ENCODE measurements at places on chromosomes 7 and 10.

DNA sequence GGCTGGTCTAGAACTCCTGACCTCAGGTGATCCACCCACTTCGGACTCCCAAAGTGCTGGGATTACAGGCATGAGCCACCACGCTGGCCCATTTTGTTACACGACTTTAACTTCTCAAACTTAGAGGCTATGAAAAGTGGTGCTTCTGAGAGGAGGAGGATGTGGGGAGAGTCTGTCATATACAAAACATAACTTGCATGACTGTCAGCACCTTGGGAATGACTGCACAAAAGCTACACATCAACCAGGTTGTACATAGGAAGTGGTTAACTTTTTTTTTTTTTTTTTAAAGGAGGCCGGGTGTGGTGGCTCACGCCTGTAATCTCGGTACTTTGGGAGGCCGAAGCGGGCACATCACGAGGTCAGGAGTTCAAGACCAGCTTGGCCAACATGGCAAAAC lies 43.4 kb upstream of the GSDME start:
- no peak for DNase-seq

DNA sequence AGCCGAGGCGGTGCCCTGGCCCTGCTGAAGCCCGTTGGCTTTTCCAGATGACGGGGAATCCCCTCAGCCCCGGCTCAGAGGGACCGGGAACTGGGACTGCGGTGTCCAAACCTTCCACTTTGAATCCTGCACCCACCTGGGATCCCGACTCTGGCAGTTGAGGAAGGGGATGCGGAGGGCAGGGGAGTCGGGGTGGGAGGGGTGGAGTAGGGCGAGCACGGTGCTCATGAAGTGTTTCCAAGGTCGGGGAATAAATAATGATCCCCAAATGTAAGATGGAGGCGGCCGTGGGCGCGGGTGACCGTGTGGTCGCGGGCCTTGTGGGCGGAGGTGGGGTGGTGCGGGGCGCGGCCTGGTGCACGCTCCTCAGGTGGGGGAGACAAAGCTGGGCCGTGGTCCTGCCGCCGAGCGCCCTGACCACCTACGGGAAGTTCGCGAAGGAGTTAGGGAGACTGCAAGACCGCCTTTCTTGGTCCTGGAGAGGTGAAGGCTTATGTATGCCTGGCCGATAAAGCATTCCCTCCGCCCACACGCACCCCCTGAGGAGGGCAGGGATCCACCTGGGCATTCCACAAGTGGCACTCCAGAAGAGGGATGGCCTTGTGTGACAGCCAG lies 1.4 kb downstream of the MTURN start:
- DNase-seq = no peak

GRCh38 chr10:78893217-78893616 lies 175.5 kb upstream of the ZMIZ1 start:
- no peak for DNase-seq

DNA sequence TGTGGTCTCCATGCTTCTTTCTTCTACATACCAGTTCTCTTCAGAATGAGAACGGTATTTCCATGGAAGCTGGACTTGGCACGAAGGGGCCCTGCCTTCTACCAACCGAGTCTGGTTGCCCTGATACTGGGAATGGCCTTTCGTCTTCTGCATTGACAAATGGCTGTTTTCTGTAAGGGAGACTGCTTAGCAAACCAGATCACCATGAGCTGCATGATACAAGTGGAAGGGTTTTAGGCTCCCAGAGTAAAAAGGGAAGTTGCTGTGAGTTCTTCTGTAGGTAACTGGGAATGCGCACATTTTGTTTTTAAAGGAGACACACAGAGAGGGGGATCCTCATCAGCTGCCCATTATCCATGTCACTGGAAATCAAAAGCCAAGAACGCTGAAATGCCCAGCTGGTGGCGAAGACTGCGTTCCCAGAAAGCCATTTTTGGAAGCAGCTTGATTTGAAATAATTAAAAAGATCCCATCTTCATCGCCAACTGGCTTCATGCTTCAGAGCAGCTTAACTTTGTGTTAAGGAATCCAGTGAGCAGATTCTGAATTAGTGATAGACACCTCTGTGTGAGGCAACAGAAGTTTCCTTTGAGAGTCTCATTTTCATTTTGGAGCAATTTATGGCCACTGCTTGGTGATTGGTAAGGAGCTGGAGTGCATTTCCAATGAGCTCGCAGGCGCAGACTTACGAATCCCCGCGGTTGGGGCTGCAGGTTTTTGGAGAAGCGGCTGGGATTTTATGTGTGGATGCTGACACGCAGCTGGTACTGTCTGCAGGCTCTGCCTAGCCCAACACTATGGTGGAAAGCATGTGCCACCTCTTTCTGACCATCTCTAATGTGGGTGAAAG lies 672.7 kb upstream of the FOXK1 start:
- DNase-seq = no peak

- DNase-seq = no peak
Observed at GRCh38 chr7:100779359-100779758, 46.0 kb downstream of the ZAN start.

- peak; percentile 90 for DNase-seq
Observed at GRCh38 chr7:47979145-47979831, at the start of gene HUS1. Gene HUS1 (minus strand): TSS chr7:47979615. CDS start chr7:47979519, 96 bp downstream.

GRCh38 chr7:145016068-145016467 lies 180.2 kb upstream of the TPK1 start:
- DNase-seq = no peak

- no peak for DNase-seq
Observed at GRCh38 chr10:132900211-132900756, 42.1 kb downstream of the CFAP46 start.

GRCh38 chr7:2063563-2064260 lies 169.0 kb downstream of the MAD1L1 start:
- no peak for DNase-seq

DNA sequence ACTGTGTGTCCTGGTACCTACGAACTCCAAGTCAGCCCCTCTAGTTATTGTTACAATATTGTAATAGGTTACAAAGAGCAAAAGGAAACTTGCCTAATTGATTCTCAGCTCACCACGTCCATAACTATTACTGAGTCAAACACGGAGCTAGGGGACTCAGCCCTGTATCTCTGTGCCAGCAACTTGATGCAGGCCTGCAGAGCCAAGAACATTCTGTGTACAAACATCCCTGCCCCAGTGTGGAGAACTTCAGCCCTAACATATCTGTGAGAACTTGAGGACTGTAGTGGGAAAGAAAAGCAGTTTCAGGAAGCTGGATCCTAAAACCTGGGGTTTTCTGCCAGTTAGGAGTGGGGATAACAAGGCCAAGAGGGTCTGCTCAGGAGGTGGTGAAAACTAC lies 114.9 kb upstream of the PRSS58 start:
- DNase-seq = no peak

- DNase-seq = no peak
Observed at GRCh38 chr7:155222061-155222460, 75.6 kb upstream of the INSIG1 start.

DNA sequence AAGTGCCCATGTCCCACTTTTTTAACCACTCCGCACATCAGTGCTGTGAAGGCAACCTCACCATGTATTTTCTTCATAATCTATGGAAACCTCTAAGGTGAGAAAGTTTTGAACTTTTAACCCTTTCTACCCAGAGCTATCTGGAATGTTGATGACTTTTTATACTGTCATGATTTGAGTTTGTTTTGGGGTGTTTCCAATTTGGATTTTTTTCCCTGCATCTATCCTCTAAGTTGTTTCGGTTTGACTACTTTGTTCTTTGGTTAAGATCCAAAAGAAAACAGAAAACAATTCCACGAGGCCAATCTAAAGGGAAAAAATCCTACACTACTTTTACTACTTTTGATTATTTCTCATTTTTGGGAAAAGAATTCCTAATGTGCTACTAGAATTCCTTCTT lies 279.7 kb downstream of the USP6NL start:
- DNase-seq = no peak

GRCh38 chr7:94123136-94123535 lies 119.0 kb upstream of the BET1 start:
- no peak for DNase-seq

DNA sequence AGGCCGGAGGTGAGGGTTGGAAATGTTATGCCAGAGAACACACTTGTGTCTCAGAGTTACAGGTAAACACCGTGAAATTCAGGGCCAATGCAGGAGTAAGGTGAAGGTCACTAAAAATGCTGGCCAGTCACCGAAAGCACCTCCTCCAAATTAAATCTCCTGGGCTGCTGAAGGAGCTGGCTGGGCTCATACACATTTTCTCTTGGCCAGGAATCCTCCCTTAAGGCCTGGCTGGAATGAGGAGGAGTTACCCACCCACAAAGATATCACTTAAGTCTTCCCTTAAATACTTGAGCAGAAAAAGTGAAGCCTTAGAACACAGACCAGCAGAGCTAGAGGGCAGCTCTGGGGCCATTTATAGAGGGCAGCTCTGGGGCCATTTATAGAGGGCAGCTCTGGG lies 46.3 kb downstream of the HTRA1 start:
- DNase-seq = no peak

DNA sequence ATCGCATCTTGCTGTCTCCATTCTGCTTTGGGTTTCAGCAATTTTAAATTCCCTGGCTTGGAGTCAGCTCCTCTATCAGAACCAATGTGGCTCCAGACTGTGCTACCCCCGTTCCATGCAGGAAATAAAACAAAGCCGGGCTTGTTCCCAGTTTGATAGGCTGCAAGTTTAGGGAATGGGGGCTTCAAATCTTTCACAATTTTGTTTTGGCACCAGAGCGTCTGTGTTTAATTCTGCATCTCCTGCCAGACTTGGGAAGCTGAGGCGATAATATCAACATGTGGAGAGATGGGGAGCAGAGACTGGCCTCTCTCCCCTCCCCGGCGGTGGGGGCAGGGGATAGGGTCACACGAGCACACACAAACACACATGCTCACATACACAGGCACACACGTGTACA lies 305.9 kb downstream of the FGFR2 start:
- no peak for DNase-seq

GRCh38 chr7:18201350-18201749 lies 173.7 kb upstream of the PRPS1L1 start:
- no peak for DNase-seq

- no peak for DNase-seq
Observed at GRCh38 chr10:102121739-102122372, 1.7 kb upstream of the LDB1 start.

GRCh38 chr10:122461367-122461728 lies at the start of gene HTRA1:
Gene HTRA1 (plus strand): TSS chr10:122461553. CDS start chr10:122461653, 100 bp downstream.
- DNase-seq = no peak

GRCh38 chr10:82242778-82243177 lies 367.8 kb downstream of the NRG3 start:
- no peak for DNase-seq

DNA sequence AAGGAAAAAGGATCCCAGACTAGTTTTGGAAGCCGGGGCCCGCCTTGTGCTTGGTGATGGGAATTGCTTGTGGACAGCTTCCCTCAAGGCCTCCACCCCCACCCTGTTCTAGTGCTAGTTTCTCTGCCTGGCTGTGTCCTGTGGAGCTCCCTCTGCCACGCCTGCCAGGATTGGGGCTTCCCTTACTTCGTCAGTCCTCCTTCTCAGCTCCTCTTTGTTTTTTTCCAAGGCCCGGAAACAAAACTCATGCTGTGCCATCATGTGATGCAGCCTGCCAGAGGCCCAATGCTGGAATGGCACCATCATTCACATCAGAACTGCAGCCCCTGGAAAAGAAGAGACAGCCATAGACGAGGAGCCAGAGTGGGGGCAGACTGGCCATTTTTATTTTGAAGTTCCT lies 11.2 kb downstream of the YKT6 start:
- no peak for DNase-seq

- no peak for DNase-seq
Observed at GRCh38 chr10:84226616-84227015, 1.3 kb upstream of the LRIT2 start.

GRCh38 chr7:151415375-151416105 lies 5.7 kb upstream of the WDR86 start:
- DNase-seq = no peak

GRCh38 chr7:103613655-103614642 lies 167.9 kb upstream of the SLC26A5 start:
- DNase-seq = no peak

DNA sequence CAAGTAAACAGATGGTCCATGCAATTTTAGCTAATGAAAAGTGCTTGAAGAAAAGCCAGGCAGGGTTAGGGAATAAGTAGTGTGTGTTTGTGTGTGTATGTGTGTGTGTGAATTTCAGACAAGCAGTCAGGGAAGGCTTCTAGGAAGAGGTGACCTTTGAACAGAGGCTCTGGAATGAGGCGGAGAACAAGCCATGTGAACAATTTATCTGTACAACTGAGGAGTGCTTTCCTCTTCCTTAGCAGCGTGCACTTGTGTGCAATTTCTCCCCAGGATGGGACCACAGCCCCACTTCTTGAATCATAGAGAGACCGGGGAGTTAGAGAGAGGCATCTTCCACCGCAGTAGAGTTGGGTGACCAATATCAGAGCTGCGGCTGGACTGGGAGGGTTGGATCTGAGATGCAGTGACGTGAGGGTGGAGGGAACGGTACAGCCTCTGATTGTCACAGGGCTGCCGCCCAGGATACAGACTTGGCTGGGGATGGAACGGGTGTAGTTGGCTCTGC lies 69.2 kb upstream of the FAM171A1 start:
- no peak for DNase-seq

DNA sequence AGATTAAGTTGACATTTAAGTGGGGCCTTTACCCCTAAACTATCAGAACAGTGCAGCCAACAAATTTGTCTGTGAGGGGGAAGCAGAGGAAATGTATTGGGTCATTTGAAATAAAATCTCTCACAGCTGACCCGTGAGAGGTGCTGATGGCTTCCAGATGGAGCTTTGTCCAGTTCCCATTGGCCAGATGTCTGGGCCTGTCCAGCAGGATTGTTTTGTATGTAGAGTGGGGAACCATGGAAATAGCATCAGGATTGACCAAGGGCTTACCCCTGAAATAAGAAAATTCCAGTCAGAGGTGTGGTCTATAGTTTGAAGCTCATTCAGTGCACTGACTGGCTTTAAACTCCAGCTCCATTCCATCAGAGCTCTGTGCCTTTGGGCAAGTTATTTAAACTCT lies 50.6 kb downstream of the INHBA start:
- DNase-seq = no peak

DNA sequence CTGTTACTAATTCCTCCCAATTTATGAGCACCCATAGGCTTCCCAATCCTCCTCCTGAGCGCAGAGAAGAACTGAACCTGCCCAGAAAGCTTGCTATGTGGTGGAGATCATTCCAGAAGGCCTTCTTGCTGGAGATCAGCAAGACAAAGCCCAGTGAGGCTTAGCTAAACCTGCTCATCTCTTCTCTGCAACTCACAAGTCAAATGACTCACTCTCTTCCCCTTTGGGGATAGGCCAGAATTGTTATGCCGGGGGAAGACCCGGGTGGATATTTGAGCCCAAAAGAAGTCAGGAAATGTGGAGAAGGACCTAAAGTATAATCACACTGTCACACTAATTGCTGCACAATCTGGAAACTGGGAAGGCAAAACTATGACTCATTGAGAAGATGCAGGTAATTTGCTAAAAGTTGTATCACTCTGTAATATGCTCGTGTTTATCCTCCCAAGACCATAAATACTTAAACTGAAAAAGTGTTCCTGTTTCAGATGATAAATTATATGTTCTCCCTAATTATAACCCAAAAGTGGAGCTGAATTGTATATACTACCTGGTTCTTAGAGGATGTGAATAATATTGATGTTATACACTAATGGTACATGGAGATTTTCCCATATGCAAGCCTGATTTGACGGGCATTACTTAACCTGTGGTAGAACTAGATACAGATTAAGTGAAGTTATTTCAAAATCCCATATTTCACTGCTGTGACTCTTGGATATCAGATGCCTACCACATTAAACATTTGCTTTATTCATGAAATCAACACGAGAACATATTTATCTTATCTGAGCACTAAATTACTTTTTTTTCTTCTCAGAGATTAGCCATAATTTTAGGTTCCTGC lies 6.4 kb downstream of the NEBL start:
- DNase-seq = no peak

- no peak for DNase-seq
Observed at GRCh38 chr10:11719496-11720259, 22.5 kb upstream of the ECHDC3 start.

GRCh38 chr7:16098058-16098457 lies 323.3 kb downstream of the CRPPA start:
- DNase-seq = no peak
